ENCODE measurements at places on chromosomes 2 and 18.

- peaks cover 61% of the 10 kb centered on the region for H3K4me1 ChIP-seq
- no peak for DNase-seq
- H3K27ac ChIP-seq: peak overlapping the region; percentile 90
- no peaks in the 10 kb centered on the region for H3K27me3 ChIP-seq
Measured at GRCh38 chr18:23864624-23865023, 149.9 kb upstream of the TTC39C start.

- no peak overlapping the region for H3K4me3 ChIP-seq
- no peaks in the 10 kb centered on the region for H3K36me3 ChIP-seq
- H3K4me1 ChIP-seq: no peaks in the 10 kb centered on the region
Measured at GRCh38 chr18:49591775-49592174, 29.9 kb downstream of the LIPG start.

- no peaks in the 10 kb centered on the region for H3K4me1 ChIP-seq
- no peak overlapping the region for H3K4me3 ChIP-seq
- H3K36me3 ChIP-seq: no peaks in the 10 kb centered on the region
- no peak for DNase-seq
Measured at GRCh38 chr18:8889489-8889888, 184.1 kb downstream of the MTCL1 start.

- H3K27me3 ChIP-seq: no peaks in the 10 kb centered on the region
- no peak overlapping the region for H3K27ac ChIP-seq
- no peak overlapping the region for H3K4me3 ChIP-seq
- peaks cover 60% of the 10 kb centered on the region for H3K36me3 ChIP-seq
- DNase-seq: no peak
Measured at GRCh38 chr2:98492441-98492840, 47.8 kb downstream of the INPP4A start.

- no peaks in the 10 kb centered on the region for H3K36me3 ChIP-seq
- H3K4me1 ChIP-seq: peaks cover 2% of the 10 kb centered on the region
- H3K4me3 ChIP-seq: no peak overlapping the region
- no peak overlapping the region for H3K27ac ChIP-seq
Measured at GRCh38 chr18:63089041-63089440, 230.5 kb downstream of the BCL2 start.

GRCh38 chr2:70560442-70560841, 6.8 kb upstream of the TGFA start:
- peaks cover 33% of the 10 kb centered on the region for H3K27me3 ChIP-seq
- DNase-seq: no peak
- no peaks in the 10 kb centered on the region for H3K36me3 ChIP-seq
- H3K4me3 ChIP-seq: no peak overlapping the region

DNA sequence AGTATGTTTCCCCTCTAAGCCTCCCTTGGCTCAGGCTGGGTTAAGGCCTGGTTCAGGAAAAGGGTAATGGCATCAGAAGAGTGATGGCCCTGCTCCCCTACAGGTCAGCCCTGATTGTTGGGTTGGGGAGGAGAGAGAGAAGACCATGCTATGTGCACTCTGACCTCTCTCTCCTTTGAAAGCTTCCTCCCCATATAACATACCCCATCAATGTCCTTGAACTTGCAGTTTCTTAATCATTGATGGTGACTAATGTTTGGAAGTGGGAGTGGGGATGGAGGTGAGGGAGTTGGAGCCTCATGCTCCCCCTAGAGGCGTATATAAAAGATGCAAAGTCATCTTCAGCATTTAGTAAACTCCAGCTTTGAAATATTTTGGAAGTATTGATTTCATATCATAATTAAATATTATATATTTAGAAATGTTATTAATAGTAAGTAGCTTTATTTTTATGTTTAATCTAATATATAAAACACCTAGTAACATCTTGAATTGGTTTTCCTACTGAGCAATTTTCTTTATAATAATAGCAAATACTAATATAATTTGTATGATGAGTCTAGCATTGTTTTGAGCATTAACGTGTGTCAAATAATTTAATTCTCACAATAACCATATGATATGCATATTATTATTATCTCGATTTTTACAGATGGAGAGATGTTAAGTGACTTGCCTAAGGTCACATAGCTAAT, 8.8 kb downstream of the PLCL1 start:
- peaks cover 2% of the 10 kb centered on the region for H3K36me3 ChIP-seq
- H3K4me3 ChIP-seq: no peak overlapping the region
- no peaks in the 10 kb centered on the region for H3K27me3 ChIP-seq

- DNase-seq: no peak
- peaks cover 43% of the 10 kb centered on the region for H3K4me1 ChIP-seq
- H3K4me3 ChIP-seq: no peak overlapping the region
- H3K27me3 ChIP-seq: no peaks in the 10 kb centered on the region
Measured at GRCh38 chr2:102226171-102226570, 39.3 kb downstream of the IL1RL2 start.

- H3K4me3 ChIP-seq: no peak overlapping the region
- H3K4me1 ChIP-seq: peaks cover 2% of the 10 kb centered on the region
- H3K27ac ChIP-seq: no peak overlapping the region
- DNase-seq: no peak
- no peaks in the 10 kb centered on the region for H3K27me3 ChIP-seq
Measured at GRCh38 chr2:3405307-3405706, 25.8 kb downstream of the TRAPPC12 start.

- peaks cover 27% of the 10 kb centered on the region for H3K27me3 ChIP-seq
- peak; percentile 89 for DNase-seq
- peaks cover 4% of the 10 kb centered on the region for H3K36me3 ChIP-seq
- H3K27ac ChIP-seq: peak overlapping the region; percentile 86
Measured at GRCh38 chr2:10043906-10044601, 704 bp downstream of the KLF11 start.

DNA sequence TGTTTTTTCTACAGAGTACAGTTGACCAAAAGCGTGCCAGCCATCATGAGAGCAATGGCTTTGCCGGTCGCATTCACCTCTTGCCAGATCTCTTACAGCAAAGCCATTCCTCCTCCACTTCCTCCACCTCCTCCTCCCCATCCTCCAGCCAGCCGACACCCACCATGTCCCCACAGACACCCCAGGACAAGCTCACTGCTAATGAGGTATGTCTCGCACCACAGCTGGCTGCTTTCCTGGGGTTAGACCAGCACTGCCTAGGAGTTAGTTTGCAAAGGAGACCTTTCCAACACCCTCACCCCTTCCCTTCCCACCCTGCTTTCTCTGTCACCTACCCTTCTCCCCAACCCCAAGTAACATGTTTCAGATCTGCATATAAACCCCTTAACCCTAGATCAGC, 120.3 kb upstream of the IL1R2 start:
- H3K27ac ChIP-seq: no peak overlapping the region
- no peak for DNase-seq
- H3K36me3 ChIP-seq: peaks cover 25% of the 10 kb centered on the region
- H3K4me3 ChIP-seq: no peak overlapping the region
- H3K27me3 ChIP-seq: no peaks in the 10 kb centered on the region

DNA sequence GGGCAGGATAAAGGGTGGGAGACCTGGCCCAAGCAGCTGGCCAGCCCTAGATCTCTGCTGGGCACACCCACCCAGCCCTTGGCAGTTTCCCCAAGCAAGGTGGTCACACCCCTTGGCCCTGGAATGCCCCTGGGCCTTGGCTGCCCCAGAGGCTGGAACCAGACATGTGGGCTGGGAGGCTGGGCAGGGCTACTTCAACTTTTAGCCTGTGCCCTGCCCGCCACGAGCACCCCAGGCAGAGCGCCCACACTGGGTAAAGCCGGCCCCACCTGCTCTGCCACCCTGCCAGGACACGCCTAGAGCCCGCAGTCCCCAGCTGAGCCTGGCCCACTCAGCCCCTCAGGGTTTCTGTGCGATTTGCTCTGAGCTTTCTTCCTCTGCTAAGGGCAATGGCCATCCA, 119.7 kb upstream of the SMAD2 start:
- no peak for DNase-seq
- H3K27me3 ChIP-seq: peaks cover 18% of the 10 kb centered on the region
- H3K4me1 ChIP-seq: no peaks in the 10 kb centered on the region
- H3K27ac ChIP-seq: no peak overlapping the region

GRCh38 chr2:237200462-237200861, 114.8 kb downstream of the COPS8 start:
- H3K4me3 ChIP-seq: no peak overlapping the region
- DNase-seq: no peak
- no peaks in the 10 kb centered on the region for H3K36me3 ChIP-seq
- H3K4me1 ChIP-seq: no peaks in the 10 kb centered on the region

GRCh38 chr2:101781791-101782426, 84.4 kb downstream of the MAP4K4 start:
- H3K27ac ChIP-seq: no peak overlapping the region
- H3K4me3 ChIP-seq: no peak overlapping the region
- H3K36me3 ChIP-seq: peaks cover 14% of the 10 kb centered on the region
- no peaks in the 10 kb centered on the region for H3K27me3 ChIP-seq
- H3K4me1 ChIP-seq: peaks cover 35% of the 10 kb centered on the region

DNA sequence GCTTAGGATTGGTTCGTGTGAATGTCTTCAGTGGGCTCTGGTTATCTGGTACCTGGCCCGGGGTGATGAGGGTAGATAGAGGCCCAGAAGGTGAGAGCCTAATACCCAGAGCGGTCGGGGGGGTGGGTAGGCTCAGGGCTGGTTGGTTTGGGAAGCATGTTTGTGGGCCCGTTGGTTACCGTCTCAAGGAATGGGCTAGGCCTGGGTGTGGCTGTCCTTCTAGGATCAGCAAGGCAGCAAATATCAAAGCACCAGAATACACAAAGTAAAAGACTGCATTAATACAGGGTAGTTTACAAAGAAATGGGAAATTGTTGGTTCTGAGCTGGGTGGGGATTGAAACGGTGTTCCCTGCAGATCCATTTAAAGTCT, 6.0 kb upstream of the IL1R2 start:
- H3K27me3 ChIP-seq: peaks cover 35% of the 10 kb centered on the region
- no peaks in the 10 kb centered on the region for H3K36me3 ChIP-seq
- no peak for DNase-seq
- H3K4me1 ChIP-seq: peaks cover 29% of the 10 kb centered on the region
- H3K4me3 ChIP-seq: no peak overlapping the region

- no peak overlapping the region for H3K4me3 ChIP-seq
- peaks cover 2% of the 10 kb centered on the region for H3K4me1 ChIP-seq
- H3K36me3 ChIP-seq: no peaks in the 10 kb centered on the region
- H3K27ac ChIP-seq: no peak overlapping the region
Measured at GRCh38 chr2:172279813-172280212, 147.6 kb upstream of the ITGA6 start.

All from activated naive CD8-positive, alpha-beta T cell treated with anti-CD3 and anti-CD28 coated beads, Interleukin-2, amount 10 ng/mL, durations not matched to agents 7 days and 5 days (primary cell).